ENCODE measurements at places on chromosomes 1 and 21.

GRCh38 chr1:38712046-38712445 is 147.5 kb downstream of the RRAGC start:
- no peak for DNase-seq

DNA sequence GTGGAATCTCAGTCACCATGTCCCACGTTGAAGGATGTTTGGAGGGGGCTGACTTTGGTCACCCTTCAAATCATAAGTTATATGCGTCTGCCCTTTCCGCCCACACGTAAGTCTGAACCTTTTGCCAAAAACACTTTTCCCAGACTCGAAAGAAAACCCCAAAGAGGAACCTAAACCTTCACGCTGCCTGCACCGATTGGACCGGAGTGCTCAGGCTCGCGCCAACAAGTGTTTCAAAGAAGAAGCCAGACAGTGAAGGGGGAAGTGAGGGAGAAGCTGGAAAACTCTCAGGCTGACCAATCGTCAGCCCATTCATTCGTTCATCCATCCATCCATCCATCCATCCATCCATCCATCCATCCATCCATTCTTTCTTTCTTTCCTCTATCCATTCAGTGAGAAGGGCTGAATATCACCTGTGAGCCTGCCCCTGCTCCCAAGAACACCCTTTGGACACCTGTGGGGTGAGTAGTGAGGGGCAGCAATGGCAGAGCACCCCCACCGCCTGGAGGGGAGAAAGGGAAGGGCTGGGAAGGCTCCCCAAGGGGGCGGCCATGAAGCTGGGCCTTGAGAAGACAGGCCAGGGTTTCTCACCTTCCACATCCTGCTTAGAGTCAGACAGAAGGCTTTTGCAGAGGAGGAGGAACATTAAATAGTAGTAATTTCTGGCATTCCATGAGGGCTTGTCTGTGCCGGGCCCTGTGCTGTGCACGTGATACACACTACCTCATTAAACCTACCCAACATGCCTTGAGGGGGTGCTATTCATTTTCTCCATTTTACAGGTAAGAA is 27.1 kb upstream of the RUNX3 start:
- DNase-seq = no peak

DNA sequence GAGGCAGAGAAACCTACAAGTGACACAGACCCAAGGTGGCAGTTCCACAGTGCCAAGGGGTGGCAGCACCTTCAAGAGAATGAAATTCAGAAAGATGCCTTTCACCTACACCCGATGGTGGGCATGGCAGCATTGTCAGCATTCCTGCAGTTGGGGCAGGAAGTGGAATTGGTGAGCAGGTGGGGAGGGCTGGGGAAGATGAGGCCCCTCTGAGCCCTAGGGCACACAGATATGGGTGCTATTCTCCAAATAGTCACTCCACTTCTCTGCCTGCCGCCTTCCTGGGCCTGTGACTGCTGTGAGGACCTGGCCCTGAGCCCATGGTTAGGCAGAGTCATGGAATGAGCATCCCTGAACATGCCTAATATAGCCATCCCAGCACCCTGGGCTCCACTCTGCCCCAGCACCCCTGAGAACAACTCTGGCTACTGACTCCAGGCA is 8.3 kb downstream of the SHISA4 start:
- DNase-seq = no peak

DNA sequence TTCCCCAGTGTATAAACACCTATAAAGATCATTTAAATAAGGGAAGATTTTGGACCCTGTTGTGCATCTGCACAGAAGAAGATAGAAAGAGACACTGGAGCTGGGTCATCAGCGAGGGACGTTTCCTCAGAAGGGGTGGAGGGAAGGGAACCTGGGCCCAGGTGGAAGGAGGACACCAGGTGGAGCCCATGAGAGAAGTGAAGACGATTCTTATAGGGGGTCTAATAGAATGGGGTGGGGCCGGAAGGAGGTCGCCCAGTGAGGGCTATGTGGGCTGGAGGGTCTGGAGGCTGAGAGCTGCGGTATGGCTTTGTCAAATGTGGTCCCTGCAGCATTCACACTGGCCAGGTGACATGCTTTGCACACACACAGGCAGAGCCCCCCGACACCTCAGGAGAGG is 13.7 kb downstream of the KIRREL1 start:
- DNase-seq = no peak

DNA sequence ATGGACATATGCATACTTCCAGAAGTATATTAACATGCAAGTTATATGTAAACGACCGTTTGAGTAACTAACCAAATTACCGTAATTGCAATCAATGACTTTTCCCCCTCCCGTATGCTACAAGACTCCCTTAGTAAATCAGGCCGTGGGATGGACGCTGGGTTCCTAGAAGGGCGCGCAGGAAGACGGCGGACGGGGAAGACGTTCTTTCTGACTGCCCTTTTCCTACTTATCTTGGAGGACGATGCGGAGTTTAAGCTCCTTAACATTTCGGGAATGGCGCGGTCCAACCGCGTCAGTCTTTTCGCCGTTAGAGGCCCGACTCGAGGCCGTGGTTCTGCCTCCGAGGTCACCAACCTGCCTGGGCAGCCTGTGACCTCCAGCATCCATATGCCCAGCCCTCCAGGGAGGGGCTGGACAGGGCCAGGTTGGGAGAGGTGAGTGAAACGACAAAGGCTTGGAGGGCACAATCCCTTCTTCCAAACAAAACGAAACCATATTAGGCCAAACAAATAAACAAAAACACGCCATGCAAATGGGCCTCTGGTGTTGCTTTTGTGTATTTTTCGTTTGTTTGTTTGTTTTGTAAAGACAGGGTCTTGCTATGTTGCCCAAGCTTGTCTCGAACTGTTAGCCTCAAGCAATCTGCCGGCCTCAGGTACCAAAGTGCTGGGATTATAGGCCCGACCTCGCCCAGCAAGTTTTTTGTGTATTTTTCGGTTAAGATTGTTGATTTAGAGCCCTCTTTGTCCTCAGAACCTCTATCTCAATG is 873 bp upstream of the PI4KB start:
- no peak for DNase-seq

DNA sequence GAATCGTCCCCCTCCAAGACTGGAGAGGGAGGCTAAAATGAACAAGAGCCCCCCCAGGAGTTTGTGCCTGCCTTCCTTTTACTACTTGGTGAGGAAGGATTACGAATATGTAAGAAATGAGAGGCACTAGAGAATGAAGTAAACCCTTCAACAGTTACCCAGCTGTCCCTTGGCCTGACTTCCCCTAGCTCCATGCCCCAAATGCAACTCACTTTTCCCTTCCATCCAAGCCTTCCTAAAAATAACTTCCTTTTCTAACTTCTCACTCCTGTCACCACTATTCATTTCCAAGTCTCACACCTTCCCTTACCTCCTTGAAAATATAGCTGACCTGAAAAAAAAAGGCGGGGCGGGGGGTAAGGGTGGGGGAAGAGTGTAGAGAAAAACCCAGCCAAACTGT is 96.6 kb upstream of the HNRNPU start:
- no peak for DNase-seq

GRCh38 chr1:218368686-218369085 is 23.6 kb downstream of the TGFB2 start:
- no peak for DNase-seq
